ENCODE measurements at places on chromosomes 11 and 22. TPM values are rescaled to one million over a fixed set of nuclear protein-coding genes. Genes with fewer than 3 reads are reported as not detected.

Gene CD3G
- not detected for total RNA-seq

Gene PHOX2A
- not detected for total RNA-seq

Gene AIFM3
- total RNA-seq: not detected

GRCh38 chr11:47616726-47617416, 22.7 kb upstream of the C1QTNF4 start:
- peak; percentile 76 for DNase-seq

GRCh38 chr22:30665786-30666185, 1.9 kb downstream of the DUSP18 start:
- no peak for DNase-seq

GRCh38 chr11:59302991-59303390, 55.7 kb upstream of the OR5AN1 start:
- DNase-seq: no peak

DNA sequence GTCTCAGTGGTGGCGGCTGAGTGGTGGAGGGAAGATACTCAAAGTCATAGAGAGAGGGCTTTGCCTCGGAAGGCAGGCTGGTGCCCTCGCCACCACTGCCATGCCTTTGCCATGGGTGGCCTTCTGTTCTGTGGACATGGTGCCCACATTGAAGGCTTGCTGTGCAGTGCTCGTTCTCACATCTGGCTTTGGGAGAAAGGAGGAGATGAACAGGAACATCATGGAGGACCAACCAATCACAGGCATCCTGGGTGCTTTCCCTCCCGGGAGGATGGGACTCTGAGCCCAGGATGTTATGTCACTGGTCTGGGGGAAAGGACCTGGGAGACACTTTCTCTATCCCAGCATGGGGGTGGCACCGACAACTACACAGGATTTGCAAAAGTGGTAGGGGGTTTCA, 82.3 kb upstream of the NARS2 start:
- DNase-seq: no peak

GRCh38 chr11:113538451-113539412, 63.5 kb upstream of the DRD2 start:
- DNase-seq: no peak
